ENCODE measurements at places on chromosomes 6 and 20. TPM values are rescaled to one million over a fixed set of nuclear protein-coding genes. Genes with fewer than 3 reads are reported as not detected.

The CRISP2 gene
- not detected for total RNA-seq

The CHMP4B gene
- 90.8 TPM for total RNA-seq

The SLC22A3 gene
- 0.67 TPM for total RNA-seq

The GSTA4 gene
- 24.7 TPM for total RNA-seq

The TUBB1 gene
- 0.11 TPM for total RNA-seq

The CAGE1 gene
- total RNA-seq: 0.20 TPM

The GABRR1 gene
- total RNA-seq: not detected
